Stimulated activated CD4-positive, alpha-beta T cell treated with anti-CD3 and anti-CD28 coated beads, Interleukin-15, amount 100 ng/mL, for 1 hour (primary cell): ENCODE measurements at places on chromosomes 7 and 10.

GRCh38 chr7:156039194-156039593 lies 226.9 kb upstream of the SHH start:
- DNase-seq: no peak

GRCh38 chr7:85217085-85217484 lies 30.2 kb upstream of the SEMA3D start:
- no peak for DNase-seq

GRCh38 chr7:91264924-91265681 lies 870 bp downstream of the FZD1 start:
- DNase-seq: no peak

DNA sequence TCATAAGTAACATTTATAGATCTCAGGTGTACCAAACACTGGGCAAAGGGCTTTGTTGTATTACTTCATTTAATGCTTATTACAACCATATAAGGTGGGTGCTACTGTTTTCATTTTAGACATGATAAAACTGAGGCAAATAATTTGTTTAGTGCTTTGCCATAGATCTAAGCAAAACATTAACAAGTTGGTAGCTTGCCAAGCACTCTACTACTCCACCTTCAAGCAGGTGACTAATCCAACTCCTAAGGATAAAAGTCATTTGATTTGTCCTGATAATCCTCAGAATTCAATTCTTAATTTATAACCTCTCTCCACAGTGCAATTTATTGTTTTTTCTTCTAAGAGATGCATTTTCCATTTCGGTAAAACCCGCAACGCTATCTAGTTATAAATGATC lies 646.4 kb downstream of the GRM8 start:
- DNase-seq: no peak

- DNase-seq: no peak
Observed at GRCh38 chr10:110530131-110530831, 32.6 kb downstream of the DUSP5 start.

GRCh38 chr10:29857843-29858701 lies 201.3 kb downstream of the JCAD start:
- DNase-seq: no peak

DNA sequence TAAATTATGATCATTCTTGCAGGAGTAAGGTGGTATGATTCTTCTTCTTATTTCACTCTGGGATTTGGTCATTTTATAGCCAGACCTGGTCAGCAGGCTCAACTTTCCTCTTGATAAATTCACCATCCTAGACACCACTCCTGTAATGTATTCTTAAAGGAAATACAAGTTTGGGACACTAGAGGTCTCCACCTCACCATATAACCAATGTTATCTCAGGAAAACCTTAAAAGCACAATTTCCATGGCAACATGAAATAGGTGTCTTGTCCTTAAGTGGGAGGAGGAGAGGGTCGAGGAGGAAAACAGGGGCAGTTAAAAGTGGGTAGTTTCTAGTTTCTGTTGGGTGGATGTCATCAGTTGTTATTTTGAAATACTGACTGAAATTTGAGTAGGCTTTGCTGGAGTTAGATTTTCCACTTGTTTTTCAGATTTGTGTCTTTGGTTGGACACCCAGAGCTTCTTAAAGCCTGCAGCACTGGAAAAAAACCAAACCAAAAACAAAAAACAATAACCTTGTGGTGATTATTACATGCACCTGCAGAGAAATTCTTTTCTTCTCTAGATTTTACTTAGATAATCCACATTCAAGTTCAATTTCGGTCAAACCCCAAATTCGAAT lies 163.1 kb downstream of the PRKCQ start:
- no peak for DNase-seq
